ENCODE measurements at places on chromosomes 2 and 18.

DNA sequence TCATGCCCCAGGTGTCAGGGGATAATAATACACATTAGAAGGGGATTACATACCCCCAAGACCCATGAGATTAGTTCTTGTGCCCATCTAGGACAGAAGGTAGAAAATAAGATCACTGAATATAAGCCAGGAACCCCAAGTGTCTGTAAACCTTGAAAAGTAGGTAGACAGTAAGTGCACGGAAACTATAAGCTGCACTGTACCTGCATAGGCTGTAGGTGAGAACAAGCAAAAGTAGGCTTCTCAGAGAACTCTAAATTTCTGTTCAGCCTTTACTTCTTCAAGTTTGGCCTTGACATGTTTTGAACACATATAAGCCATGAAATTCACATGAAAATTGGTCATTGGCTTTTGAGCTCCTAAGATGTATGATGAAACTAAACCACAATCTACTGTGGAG lies 113.0 kb upstream of the FSIP2 start:
- no peak for DNase-seq

DNA sequence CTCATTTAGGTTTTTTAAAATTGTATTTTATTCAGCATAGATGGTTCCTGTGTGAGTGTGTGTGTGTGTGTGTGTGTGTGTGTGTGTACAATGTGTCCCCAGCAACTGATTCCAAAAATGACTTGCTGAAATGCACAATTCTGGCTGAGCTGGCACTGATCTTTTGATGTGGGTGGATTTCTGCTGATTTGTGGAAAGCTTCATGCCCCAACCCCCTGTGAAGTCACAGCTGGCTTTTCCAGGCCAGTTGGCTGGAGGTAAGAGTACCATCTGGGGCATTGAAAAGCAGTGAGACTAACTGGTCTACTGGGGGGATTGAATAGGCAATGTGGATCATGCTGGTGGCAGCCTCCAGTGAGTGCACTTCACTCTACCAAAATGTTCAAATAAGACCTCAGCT lies 187.2 kb downstream of the LRRTM1 start:
- DNase-seq, result no peak

- DNase-seq, result no peak
Observed at GRCh38 chr2:134375935-134376334, 122.1 kb downstream of the MGAT5 start.

DNA sequence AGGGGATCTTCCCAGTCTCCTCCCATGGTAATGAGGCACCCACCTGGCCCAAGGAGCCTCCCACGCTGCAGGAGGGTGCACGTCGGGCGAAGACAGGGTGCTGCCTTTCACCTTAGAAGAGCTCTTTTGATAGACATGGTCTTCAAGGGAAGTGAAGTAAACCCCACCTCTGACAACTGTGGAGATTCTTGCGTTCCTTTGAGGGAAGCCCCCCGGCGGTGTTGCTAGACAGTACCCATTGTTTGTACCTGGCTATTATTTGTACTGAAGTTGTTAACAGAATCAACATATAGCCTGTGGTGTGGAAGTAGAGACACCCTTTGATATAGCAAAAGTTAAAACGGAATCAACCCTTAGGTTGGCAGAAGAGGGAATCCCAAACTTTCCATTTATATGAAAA lies 648.0 kb downstream of the GALR1 start:
- DNase-seq, result no peak

DNA sequence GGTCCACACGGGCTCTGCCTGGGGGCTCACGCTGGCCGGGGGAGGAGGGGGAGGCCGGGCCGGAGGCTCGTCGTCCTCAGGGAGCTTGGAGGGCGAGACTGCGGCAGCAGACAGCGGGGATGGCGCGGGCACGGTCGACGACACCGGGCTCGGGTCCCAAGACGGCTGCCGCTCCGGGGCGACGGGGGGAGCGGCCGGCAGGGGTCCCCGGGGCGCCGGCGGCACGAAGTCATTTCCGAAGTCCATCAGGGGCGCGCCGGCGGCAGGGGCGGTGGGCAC lies 491 bp downstream of the RTN4 start:
- DNase-seq, result no peak

- DNase-seq, result no peak
Observed at GRCh38 chr18:44033144-44033701, 647.5 kb upstream of the SETBP1 start.

DNA sequence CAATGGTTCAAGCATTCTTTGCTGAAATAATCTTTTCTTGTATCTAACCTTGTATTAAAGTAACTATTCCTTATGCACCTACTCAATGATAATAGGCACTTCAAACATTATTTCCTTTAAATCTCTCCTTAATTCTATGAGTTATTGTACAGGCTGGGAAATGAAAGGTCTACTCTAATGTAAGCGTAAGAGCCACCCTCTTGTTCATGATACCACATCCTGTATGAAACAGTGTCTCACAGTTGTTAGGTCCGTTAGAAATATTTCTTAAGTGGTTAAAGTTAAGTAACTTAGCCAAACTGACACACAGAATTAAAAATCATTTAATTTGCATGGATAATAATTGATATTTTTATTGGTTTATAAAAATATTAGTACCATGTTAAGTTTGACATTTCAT lies 162.5 kb upstream of the RPRM start:
- no peak for DNase-seq

DNA sequence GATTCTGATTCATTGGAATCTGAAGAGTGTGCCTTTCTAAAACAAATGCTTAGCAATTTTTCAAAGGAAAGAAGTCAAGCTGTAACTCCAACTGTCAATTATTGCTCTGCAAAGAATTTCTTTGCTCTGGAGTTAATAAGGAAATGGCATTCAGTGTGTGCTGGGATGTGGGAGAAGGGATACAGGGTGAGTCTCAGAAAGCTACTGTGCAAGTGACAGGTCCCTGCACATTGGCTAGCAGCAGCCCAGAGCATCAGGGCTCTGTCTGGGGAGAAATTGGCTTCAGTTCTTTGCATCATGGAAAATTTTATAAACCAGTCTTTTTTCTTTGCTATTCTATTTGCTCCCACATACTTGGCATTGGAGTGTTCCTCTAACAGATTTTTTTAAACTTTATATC lies 1.1 kb upstream of the SYT4 start:
- no peak for DNase-seq

DNA sequence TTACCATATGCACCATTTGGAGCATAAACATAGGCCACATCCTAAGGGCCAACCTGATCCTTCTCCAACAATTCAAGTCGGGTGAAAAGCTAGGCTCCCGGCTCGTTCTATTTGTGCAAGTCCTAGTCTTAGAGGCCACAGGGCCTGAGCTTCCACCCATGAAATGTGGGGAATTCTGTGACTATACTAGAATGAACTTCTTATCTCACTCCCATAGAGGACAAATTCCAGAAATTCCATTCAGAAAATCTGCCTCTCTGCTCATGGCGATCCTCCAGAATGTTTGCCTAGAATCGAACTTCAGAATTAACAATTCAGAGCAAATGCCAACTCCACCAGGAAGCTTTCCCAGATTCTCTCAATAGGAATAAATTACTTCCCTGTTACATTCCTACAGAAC lies 187.9 kb downstream of the BCL11A start:
- DNase-seq, result no peak

DNA sequence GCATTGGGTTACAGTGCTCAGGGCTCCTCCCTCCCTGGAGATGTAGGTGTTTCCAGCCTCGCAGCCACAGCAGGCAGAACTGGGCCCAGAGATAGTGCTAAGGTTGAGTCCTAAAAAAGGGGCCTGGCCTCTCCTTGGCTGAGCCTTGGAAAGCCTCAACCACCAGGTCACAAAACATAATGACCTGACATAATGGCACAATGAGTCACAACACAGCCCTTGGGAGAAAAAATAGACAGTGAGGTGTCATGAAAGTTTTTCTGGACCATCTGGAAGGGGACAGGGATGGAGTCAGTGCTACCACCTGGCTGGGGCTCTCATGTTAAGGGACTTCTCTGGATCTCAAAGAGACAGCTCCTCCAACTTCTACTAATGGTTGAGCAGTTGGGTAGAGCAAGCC lies 92.4 kb upstream of the LCLAT1 start:
- DNase-seq, result no peak

DNA sequence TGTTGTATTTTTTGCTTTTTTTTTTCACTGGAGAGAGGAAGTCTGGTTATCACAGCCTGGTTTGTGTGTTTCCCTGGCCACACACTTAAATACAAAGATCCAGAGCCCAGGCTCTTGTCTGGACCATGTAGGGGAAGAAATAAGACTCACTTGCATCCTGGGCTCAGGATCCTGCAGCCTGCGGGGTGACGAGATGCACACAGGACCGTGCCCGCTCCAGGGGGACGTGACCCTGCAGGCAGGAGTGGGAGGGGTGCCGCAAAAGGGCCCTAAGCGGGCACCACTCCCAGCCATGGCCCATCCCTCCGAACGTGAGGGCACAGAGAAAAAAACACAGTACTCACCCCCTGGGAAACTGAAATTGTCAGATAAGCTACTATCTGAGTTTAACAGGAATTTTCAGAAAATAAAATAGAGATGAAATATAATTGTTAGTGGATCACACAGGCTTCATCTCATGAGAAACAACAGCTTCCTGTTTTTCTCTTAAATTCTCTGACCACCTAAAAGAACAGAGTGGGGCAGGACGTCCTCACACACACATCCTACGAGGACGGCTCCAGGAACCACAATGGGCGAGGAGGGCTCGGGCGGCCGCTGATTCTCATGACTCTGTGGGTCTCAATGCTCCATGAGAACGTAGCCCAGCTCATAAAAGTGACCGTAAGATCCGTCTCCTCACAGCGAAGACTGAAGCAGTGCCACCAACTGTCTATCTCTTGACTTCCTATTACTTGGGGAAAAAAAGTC lies 142.6 kb upstream of the ALKAL2 start:
- no peak for DNase-seq

GRCh38 chr2:208648368-208648767 lies 241.8 kb downstream of the PTH2R start:
- DNase-seq, result no peak

DNA sequence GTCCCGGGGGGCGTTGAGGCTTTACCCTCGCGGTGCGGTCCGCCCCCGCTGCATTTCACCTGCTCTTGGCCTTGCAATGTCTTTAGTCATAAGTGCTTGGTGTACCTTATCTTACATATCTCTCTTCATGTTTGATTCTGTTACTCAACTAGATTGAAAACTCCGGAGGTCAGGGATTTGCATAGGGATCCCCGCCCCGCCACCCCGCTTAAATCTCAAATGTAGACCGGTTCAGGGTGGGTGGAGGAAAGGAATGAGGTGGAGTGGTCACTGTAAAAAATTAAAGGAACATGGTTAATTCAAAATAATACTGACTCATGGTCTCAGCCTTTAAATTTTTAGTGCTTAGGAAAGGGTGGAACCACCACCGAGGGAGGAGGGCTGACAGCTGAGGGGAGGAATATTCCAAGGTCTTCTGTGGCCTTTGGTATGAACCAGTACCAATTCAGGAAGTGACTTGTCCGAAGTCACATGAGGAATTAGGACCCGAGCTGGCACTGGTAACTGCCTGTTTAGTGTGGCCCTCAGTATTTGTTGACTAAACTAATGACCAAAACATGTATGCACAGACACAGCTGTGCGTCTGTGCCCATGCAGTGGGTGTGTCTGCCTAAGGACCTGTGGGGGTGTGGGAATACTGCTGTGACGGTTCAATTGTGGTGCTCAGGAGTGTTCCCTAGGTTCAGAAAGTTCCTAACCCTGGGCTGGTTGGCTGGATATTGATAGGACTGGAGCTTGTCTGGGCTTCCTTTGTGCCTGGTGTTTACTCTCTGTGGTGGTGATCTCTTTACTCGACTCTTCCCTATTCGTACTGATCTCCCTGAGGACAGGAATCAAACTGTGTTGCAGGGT lies 1.0 kb downstream of the PLEKHB2 start:
- peak; percentile 11 for DNase-seq

DNA sequence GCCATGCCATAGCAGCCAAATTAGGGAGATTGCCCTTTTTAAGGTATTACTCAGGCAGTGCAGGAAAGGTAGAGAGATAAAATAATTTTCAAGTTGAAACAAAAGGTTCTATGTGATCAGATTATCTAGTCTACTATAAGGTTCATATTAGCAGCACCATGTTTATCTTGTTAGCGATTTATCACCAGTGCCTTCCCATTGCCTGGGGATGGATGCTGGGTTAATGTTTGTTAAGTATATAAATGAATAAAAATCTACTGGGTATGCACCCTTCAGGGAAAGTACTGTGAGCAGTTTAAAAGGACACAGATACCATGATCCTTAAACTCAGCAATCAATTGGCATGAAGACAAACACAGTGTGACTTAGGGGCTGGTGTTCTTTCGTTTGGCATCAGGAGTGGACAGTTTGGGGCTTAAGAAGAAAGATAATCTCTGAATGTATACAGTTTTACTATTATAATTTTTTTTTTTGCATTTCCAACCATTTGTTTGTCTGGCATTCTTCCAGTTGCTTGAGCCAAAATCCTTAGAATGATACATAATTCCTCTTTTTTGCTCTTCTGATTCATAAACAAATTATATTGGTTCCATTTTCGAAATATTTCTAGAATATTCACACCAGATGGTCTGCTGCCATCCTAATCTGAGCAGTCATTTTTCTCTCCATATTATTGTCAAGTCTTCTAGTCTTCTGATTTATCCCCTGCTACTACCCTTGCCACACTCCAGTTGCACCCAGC lies 512.8 kb upstream of the SLC8A1 start:
- DNase-seq, result no peak

- DNase-seq, result no peak
Observed at GRCh38 chr2:158412206-158412605, 44.3 kb downstream of the CCDC148 start.

GRCh38 chr2:234680688-234681619 lies 184.1 kb upstream of the ARL4C start:
- no peak for DNase-seq

DNA sequence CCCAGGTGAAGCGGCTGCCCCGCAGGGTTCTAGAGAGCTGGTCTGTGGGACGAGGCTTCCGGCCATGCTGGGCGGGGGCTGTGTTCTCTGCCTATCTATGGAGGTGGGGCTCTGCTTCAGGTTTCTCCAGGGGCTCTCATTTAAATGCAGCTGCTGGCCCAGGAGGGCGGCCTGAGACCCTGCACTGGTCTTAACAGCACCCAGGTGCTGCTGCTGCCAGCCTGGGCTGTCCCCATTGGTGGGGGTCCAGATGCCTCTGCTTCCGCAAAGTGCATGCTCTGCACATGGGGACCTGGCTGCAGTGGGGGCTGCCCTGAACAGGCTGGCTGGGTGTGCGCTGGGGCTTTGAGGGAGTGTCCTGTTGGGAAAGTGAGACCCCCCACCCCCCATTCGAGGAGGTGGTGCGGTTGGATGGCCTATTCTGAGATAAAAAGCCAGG lies 29.7 kb upstream of the ALLC start:
- DNase-seq, result no peak

- peak; percentile 54 for DNase-seq
Observed at GRCh38 chr2:36376319-36376765, 20.8 kb downstream of the CRIM1 start.

- no peak for DNase-seq
Observed at GRCh38 chr2:220433131-220433530, 805.7 kb downstream of the SLC4A3 start.
